ENCODE measurements at places on chromosomes 11 and 22.

- DNase-seq = no peak
Observed at GRCh38 chr22:28139961-28140360, 220.9 kb upstream of the PITPNB start.

DNA sequence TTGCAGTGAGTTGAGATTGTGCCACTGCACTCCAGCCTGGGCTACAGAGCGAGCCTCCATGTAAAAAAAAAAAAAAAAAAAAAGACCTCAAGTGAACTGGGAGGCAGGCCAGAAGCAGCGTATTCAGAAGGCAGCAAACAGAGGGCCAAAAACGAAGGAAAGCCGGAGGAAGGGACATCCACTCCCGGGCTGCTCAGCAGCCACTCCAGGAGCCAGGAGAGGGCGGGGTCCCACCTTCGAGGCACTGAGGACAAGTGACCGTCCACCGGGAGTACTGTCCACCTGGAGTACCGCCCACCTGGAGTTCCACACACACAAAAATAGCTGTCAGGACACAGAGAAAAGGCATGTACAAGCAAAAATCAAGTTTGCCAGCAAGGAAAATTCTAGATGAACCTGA is 5.5 kb downstream of the TOLLIP start:
- DNase-seq = no peak

DNA sequence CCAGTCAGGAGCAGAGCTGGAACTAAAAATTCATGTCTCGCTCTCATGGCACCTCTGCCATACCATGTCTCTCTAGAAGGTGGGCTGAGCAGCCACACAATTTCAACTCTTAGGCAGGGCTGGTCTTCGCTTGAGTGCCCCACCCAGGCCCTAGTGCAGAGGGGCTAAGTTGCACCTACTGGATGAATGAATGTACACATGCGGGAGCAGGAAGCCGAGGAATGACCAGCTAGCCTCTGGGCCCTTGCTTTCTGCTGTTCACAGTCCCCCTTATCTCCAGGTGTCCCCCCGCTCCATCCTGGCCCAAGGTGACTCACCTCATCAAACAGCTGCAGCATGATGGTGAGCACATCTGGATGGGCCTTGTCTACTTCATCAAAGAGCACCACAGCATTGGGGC is 57.5 kb upstream of the PHOX2A start:
- no peak for DNase-seq

DNA sequence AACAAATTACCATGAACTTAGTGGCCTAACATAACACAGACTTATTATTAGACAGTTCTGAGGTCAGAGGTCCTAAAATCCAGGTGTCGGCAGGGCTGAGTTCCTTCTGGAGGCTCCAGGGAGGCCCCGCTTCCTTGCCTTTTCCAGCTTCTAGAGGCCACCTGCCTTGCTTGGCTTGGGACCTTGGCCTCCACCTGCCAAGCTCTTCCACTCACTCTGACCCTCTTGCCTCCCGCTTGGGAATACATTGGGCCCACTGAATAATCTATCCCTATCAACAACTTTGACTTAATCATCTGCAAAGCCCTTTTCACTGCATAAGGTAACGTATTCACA is 3.2 kb upstream of the MS4A10 start:
- DNase-seq = no peak

GRCh38 chr22:43550024-43550620 is 138.3 kb downstream of the MPPED1 start:
- DNase-seq = no peak

DNA sequence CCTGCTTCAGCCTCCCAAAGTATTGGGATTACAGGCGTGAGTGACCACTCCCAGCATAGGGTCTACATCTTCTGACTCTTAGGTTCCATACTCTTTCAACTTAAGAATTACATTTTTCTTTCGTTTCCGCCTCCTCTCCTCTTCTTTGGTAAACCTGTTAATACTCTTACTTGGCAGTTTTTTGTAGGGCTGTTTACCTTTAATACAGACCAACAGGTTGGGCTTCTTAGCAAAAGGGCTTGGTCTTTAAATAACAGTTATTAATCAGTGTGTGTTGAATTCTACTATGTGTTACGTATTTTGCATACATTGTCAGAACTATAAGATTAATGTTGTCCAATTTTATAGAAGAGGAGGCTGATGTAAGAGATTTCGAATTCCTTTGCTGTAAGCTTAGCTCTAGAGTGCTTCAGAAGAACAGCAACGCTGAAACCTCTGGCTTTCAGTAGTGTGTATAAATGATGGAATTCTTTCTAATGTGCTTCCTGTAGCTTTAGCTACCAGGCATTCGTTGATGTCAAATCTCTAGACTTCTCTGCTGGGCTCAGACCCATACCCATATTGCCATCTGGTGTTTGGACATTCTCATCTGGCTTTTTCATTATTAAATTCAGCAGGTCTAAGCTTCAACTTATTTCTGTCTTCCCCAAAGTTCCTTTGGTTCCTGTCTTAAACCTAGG is 3.1 kb downstream of the FDX1 start:
- DNase-seq = no peak

- DNase-seq = no peak
Observed at GRCh38 chr11:120501440-120501839, 10.1 kb upstream of the GRIK4 start.

DNA sequence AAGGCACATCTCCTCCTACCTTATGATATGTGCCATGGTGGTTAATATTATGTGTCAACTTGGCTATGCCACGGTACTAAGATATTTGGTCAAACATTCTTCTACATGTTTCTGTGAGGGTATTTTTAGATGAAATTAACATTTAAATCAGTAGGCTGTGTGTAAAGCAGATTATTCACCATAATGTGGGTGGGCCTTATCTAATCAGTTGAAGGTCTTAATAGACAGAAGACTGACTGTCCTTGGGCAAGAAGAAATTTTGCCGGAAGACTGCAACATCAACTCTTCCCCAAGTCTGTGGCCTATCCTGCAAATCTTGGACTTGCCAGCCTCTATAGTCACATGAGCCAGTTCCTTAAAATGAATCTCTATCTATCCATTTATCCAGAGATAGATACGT is 380.1 kb upstream of the DDI1 start:
- no peak for DNase-seq

- DNase-seq = no peak
Observed at GRCh38 chr11:115869131-115869530, 364.9 kb upstream of the CADM1 start.

- DNase-seq = no peak
Observed at GRCh38 chr22:43275545-43276317, 67.4 kb downstream of the SCUBE1 start.

- no peak for DNase-seq
Observed at GRCh38 chr11:36390963-36391471, 94.9 kb downstream of the PRR5L start.

- DNase-seq = peak; percentile 58
Observed at GRCh38 chr11:8813658-8814057, 97.3 kb upstream of the AKIP1 start.

DNA sequence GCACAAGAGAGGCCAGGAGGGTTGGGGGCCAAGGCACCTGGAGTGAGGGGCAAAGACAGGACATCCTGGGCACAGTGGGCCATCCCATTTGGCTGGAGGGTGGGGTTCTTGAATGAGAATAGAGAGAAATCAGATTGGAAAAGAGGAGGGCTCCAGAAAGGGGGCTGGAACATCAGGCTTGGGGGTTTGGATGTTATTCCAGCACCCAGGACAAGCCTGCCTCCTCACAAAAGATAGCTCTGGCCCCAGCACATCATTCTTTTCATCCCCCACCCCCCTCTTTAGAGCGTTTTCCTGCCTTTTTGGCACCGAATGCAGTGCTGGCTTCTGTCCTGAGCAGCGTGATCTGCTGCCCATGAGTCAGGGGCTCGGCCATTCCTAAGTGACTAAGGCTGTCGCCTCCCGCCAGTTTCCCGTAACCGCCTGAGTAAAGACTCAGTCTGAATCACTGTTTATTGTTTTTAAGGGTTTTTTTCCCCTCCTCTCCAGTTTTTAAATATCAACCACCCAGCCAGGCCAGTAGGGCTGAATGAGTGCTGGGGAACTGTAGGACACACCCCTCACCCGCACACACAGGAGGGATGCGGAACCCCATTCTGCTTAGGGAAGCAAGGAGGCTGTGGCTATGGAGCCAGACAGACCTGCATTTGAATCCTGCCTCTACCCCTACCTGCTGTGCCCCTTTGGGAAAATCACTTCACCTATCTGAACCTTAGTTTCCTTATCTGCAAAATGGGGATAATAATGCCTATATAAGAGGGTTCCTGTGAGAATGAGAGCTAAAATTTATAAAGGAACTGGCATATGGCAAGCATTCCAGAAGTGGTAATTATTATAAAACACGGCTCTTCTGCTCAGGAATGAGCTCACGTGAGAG is 32.4 kb upstream of the NAV2 start:
- DNase-seq = no peak

- no peak for DNase-seq
Observed at GRCh38 chr11:115722711-115723110, 218.5 kb upstream of the CADM1 start.

- no peak for DNase-seq
Observed at GRCh38 chr11:44326615-44327475, 16.9 kb upstream of the ALX4 start.

- peak; percentile 19 for DNase-seq
Observed at GRCh38 chr22:43262990-43263644, 76.2 kb upstream of the TTLL12 start.

- DNase-seq = no peak
Observed at GRCh38 chr11:12667646-12668045, 6.6 kb upstream of the TEAD1 start.

- no peak for DNase-seq
Observed at GRCh38 chr11:91650802-91651201, 573.8 kb upstream of the FAT3 start.

DNA sequence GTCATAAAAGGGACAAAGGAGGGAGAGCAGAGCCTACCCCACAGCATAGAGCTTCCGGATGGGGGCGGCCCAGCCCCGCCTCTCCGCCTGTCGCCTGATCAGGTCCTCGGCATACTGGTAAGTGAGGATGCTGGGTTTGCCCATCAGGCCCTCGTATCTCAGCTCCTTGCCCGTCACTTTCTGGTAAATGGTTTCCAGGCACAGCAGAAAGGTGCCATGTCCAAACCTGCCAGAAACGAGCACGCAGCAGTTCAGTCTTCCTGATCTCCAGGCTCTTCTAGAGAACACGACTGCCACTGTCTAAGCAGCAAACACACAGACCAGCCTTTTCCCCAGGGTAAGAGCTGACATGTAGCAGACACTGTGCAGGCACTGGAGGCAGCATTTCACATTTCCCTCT is 17.4 kb upstream of the TMEM121B start:
- no peak for DNase-seq

- DNase-seq = no peak
Observed at GRCh38 chr11:66727282-66728037, 1.6 kb downstream of the SPTBN2 start.

GRCh38 chr11:68508425-68508824 is 47.9 kb downstream of the PPP6R3 start:
- no peak for DNase-seq

GRCh38 chr11:111845276-111846028 is 25.9 kb downstream of the ALG9 start:
- no peak for DNase-seq

GRCh38 chr22:48558606-48559402 is 1268.9 kb downstream of the BRD1 start:
- no peak for DNase-seq

GRCh38 chr22:36136988-36137387 is 23.6 kb downstream of the APOL3 start:
- DNase-seq = no peak

DNA sequence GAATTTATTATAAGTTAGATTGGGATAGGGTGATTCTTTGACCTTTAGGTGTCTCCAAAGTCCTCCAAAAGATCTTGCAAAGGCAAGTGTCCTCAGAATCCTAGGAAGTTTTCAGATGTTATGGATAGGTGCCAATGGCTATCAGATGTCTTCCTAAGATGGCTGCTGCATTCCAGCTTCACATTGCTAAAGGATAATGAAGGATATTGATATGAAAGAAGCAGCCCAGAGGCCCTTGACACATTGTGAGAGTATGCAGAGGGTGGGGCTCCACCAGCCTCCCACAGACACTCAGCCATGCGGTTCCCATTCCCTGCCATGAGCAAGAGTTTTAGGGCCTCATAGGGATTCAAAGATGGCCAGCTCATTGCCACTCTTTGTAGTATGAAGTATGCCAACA is 22.3 kb upstream of the GLYATL2 start:
- DNase-seq = no peak

DNA sequence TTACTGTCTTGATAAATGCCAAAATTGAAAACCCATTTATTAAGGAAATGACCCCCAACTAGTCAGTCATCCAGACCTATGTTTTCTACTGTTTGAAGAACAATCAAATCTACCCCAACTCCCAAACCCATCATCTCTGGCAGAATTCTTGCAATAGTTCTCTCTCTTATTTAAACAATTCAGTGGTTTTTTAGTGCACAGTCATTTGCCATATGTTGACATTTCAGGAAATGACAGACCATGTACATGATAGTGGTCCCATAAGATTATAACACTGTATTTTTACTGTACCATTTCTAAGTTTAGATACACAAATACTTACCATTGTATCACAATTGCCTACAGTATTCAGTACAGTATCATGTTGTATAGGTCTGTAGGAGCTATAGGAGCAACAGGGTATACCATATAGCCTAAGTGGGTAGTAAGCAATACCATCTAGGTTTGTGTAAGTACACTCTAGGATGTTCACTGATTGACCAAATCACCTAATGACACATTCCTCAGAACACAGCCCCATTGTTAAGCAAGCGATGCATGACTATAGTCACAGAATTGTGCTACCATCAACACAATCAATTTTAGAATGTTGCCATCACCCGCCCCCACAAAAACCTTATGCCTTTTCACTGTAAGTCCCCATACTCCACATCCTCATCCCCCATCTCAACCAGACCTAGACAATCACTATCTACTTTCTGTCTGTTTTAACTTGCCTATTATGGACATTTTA is 41.8 kb downstream of the MMP20 start:
- no peak for DNase-seq

DNA sequence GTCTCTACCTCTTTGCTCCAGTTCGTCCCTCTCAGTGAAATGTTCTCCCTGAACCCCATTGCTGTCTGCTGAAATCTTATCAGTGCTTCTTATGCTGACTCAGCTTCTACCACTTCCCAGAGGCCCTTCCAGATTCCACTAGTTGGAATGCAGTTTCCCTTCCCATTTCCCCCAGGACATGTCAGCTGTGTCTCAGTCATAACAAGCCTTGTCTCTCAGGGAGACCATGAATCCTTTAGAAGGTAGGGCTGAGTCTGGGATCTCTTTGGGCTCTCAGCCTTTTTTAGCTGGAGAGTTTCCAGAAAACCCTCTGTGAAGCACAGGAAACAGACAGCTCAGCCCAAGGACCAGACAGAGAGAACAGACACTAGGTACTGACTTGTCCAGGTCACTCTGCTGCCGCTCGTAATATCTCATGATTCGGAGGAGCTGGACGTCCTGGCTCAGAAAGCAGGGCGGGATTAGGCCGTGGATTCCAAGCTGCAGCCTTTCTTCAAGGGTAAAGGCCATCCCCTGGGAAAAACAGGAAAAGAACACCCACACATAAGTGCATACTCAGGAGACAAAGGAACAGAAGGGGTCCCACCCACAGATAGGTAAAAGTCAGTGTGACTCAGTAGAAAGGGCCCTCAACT is 113.0 kb downstream of the ME3 start:
- DNase-seq = no peak

Measured in activated naive CD4-positive, alpha-beta T cell treated with anti-CD3 and anti-CD28 coated beads, Interleukin-2, amount 50 U/mL, for 72 hours (primary cell).